CD14-positive monocyte (primary cell): ENCODE measurements at places on chromosomes 13 and 19.

- DNase-seq = peak; percentile 17
Observed at GRCh38 chr13:98510156-98510509, 66.8 kb downstream of the STK24 start.

GRCh38 chr13:97188207-97188606, 33.9 kb upstream of the MBNL2 start:
- no peak for DNase-seq

GRCh38 chr19:12828494-12828893, 5.9 kb downstream of the RTBDN start:
- no peak for DNase-seq

DNA sequence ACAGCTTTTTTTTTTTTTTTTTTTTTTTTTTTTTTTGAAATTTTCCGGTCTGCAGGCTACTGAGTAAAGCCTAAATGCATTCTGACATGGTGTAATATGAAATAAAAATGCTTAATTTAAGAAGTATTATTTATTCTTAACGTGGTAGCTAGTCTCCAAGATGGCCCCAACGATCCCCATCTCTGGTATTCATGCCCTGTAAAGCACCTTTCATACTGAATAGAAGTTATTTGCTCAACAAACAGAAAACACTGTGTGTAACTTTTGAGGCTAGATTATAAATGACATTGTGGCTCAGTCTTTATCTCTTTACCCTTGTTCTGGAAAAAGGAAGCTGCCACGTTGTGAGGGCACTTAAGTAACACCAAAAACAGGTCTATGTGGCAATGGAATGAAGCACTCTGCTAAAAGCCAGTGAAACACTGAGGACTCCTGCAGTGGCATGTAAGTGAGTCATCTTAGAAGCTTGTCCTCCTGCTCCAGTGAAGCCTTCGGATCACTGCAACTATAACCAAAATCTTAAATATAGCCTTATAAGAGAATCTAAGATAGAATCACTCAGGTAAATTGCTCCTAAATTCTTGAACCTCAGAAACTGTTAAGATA, 128.7 kb downstream of the UGGT2 start:
- no peak for DNase-seq

GRCh38 chr13:23372264-23372906, 61.1 kb downstream of the SACS start:
- DNase-seq = peak; percentile 16

DNA sequence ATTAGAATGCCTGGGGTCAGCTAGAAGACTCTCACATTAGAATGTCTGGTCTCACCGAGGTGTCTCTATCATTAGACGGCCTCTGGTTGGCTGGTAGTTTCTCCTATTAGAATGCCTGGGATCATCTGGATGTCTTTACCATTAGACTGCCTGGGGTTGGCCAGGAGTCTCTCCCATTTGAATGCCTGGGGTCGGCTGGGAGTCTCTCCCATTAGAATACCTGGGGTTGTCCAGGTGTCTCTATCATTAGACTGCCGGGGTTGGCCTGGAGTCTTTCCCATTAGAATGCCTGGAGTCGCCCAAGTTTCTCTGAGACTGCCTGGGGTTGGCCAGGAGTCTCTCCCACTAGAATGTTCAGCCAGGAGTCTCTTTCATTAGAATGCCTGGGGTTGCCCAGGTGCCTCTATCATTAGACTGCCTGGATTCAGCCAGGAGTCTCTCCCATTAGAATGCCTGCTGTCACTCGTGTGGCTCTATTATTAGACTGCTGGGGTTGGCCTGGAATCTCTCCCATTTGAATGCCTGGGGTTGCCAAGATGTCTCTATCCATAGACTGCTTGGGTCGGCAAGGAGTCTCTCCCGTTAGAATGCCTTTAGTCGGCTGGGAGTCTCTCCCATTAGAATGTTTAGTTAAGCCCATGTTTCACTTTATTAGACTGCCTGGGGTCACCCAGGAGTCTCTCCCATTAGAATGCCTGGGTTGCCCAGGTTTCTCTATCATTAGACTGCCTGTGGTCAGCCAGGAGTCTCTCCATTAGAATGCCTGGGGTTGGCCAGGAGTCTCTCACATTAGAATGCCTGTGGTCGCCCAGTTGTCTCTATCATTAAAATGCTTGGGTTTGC, 1467.8 kb downstream of the UQCRFS1 start:
- DNase-seq = no peak

DNA sequence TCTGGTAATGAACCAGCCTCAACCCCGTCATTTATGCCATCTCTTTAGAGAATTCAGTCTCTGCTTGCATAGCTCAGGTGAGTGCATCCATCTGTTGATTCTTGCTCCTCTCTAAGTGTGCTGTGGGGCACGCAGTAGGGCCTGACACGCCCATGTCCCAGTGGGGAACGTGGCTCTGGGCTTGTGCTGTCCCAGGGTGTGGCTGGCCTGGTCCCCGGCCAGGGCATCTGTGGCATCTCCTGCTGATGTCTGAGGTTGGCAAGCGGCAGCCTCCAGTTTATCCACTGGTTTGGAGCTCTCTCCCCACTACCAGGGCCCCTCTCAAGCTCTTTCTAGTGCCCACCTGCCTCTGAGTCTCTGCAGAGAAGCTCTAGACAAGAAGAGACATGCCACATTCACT, 146.6 kb upstream of the GJB6 start:
- no peak for DNase-seq

- peak; percentile 66 for DNase-seq
Observed at GRCh38 chr13:77859450-77859849, 59.2 kb downstream of the EDNRB start.

GRCh38 chr13:107373551-107373950, 805.6 kb upstream of the ARGLU1 start:
- DNase-seq = no peak
